T-cell (primary cell): ENCODE measurements at places on chromosomes 16 and 17.

GRCh38 chr16:84207879-84208278 is 16.9 kb downstream of the ADAD2 start:
- no peak for DNase-seq

- DNase-seq: peak; percentile 55
These were observed 1.7 kb upstream of the DLX3 start for GRCh38 chr17:49996495-49997300.

DNA sequence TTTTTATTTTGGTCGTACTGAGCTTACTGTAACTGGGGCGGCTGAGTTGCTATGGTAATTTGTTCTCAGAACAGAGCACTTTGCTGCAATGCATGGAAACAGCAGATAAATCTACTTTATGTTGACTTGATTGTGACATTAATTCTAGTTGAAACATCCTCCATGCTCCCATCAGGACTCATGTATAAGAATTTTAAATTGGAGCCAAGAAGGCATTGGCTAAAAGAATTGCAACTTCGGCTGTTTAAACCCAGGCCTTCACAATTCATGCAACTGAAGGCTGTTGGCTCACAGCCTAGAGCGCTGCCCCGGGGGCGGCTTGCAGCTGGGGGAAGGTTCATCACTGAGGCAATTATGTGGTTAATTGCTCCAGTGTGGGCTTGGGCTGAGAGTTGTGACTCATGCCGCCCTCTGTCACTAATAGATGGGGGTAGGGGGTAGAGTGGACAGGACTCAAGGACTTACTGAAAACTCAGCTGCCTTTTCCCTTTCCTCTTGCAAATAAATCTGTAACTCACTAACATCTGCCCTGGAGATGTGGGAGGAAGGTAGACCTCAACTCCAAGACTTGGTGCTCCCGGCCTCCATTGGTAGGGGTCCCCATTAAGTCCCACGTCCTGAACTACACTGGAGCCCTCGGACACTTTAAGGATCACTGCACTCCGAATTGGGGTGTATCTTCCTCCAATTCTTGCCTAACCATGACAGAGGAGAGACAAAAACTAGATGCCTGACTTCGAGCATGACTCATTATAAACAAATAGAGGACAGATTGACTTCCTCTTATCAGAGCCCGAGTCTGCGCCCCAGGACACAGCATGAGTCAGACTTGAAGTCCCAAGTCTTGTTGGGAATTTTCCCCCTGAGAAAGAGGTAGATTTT is 37.5 kb downstream of the ERCC4 start:
- DNase-seq: no peak

DNA sequence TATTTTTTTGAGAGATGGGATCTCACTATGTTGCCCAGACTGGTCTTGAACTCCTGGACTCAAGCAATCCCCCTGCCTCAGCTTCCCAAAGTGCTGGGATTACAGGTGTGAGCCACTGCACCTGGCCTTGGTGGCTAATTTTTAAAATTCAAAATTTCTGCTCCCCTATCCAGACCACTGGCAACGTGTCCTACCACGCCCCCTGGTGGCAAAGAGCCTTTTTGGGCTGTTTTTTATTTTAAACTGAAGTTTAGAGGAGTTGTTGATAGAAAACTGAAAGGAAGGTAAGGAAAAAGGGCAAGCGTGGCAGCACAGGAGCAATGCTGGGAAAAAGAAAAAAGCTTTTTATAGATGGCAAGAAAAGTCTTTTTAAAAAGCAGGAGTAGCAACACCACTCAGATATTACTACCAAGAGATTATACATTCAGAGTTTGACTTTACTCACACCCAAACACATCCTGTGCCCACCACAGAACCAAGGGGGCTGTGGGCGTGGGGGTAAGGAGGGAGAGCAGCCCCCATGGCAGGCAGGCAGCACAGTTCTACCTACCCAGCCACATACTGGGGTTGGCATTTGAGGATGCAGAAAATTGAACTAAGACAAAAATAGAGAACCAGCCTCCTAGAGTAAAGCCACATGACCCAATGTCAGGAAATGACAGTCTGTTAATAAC is 4.2 kb upstream of the MXRA7 start:
- peak; percentile 75 for DNase-seq

GRCh38 chr16:6189216-6189615 is 1091.6 kb upstream of the EEF2KMT start:
- no peak for DNase-seq

GRCh38 chr17:70947636-70948565 is 778.6 kb downstream of the KCNJ2 start:
- no peak for DNase-seq

DNA sequence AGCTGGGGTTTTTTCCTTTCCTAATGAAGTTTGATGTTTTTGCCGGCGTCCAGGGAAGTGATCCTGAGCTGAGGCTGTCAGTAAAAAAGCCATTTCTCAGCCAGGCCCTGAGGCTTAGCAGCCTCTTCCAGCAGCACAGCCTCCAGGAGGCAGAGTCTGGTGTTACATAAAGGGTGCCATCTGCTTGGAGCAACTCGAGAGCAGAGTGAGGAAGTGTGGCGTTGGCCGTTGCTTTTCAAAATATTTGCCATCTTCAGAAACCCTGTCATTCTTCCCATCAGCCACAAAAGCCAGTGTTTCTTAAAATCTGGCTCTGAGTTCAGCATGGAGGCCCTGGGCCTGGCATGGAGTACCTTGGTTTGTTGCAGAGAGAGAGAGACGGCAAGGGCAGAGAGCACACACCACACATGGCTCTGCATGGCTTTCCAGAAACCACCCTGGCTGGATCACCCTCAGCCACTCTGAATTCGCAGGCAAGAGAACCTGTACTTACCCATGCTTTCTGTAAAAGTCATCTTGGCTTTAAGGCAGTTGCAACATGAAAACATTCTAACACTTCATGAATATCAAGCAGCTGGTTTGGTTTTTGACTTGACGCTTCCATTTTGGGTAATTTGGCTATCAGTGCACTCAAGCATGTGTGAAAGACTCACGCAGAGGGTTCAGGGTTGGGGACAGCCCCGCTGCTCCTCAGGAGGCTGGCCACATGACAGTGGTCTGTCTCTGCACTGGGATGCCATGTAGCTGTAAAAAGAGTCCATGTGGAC is 21.0 kb downstream of the PMM2 start:
- DNase-seq: no peak

DNA sequence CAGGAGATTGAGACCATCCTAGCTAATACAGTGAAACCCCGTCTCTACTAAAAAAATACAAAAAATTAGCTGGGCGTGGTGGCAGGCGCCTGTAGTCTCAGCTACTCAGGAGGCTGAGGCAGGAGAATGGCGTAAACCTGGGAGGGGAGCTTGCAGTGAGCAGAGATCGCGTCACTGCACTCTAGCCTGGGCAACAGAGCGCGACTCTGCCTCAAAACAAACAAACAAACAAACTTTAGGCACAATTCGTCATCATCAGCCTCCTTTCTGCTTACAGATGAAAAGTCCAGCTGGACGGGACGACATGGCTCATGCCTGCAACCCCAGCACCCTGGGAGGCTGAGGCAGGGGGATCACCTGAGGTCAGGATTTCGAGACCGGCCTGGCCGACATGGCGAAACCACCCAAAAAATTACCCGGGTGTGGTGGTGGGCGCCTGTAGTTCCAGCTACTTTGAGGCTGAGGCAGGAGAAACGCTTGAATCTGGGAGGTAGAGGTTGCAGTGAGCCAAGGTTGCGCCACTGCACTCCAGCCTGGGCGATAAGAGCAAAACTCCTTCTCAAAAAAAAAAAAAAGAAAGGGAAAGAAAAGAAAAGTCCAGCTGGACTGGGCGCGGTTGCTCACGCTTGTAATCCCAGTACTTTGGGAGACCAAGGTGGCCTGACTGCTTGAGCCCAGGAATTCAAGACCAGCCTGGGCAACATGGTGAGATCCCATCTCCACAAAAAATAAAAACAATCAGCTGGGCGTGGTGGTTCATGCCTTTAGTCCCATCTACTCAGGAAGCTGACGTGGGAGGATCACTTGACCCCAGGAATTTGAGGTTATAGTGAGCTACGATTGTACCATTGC is 1.5 kb upstream of the SPIRE2 start:
- DNase-seq: no peak

GRCh38 chr16:66091471-66091891 is 275.0 kb upstream of the CDH5 start:
- DNase-seq: no peak

DNA sequence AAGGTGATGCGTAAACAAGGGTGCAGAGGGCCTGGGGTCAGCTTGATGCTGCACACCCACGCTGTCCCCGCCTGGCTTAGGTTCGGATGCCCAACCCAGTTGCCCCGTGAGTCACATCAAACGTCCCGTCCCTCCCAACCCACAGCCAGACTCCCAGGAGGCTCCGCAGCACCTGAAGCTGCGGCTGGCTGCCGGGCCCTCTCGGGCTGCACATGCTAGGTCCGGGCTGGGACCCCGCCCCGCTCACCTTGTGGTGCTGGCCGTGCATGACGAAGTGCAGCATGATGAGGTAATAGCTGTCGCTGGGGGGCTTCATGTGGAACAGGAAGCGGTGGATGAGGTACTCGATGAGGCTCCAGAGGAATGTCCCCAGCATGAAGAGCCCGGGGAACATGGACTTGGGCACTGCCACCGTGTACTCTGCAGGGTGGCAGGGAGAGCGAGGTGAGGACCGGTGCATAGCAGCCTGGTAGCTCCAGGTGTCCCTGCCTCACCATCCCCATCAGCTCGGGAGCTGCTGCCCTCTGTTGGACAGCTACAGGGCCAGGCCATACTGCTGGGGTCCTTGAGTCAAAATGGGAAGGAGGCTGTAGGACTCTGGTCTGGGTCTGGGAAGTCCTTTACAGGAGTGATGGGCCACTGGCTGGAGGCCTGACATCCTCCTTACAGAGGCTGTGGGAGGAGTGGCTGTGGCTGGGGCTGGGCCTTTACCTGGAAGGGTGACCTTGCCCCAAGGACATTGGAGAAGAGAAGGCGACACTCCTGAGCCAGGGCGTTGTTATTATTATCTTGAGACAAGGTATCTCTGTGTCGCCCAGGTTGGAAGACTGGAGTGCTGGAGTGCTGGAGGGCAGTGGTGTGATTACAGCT is 18.3 kb upstream of the MLKL start:
- DNase-seq: no peak

DNA sequence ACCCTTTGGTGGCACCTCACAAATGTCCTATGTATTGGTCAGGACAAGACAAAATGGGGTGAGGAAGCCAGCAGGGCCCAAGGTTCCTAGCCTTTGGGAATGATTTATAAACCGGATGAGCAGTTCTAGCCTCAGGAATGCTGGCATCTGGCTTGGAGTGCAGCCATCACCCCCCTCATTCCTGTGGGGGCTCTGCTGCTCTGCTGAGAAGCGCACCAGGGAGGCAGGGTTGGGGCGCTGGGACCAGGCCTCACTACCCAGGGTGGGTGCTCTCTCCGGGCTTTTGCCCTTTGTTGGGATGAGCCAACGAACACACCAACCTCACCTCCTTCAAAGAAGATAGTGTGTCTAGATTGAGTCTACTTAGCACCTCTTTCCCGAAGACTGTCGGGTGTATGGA is 39.2 kb downstream of the TMEM11 start:
- DNase-seq: no peak

DNA sequence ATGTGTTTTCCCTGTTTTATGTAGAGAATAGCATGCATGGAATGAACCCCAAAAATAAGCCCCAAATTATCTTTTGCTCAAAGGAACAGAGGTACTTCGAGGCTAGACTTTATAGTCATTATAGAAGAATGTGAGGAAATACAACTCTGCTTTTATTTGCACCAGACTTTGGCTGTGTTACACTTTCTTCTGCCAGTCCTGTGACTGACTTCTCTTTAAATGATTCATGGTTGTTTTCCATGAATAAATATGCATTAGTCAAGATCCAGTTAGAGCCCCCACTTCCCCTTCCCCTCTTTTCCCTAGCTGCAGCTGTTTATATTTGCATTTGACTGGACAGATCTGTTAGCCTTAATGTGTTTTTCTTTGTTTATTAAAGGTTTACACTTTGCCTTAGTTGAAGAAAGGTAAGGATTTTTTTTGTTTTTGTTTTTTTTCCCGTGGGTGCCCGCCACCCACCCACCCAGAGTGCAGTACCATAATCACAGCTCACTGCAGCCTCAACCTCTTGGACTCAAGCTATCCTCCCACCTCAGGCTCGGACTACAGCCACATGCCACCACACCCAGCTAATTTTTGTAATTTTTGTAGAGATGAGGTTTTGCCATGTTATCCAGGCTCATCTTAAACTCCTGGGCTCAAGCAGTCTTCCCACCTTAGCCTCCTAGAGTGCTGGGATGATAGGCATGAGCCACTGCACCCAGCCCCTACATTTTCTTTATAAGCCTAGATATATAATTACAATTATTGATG is 152.6 kb downstream of the CYB561 start:
- DNase-seq: no peak

DNA sequence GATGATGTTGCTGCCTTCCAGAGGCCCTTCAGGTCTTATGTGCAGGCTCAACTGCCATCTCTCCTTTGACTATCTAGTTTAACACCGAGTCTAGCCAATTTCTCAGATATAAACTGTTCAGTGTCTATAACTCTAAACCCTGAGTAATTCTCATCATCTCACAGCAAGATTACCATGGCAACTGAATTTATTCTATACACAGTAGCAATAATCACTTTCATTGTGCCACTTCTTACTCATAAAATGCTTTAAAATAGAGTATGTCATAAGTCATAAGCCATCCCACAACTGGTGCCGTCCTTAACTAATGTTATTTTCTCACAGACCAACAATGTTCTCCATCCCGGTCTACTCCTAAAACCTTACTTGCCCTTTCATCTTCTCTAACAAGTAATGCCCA is 45.0 kb downstream of the SYNRG start:
- no peak for DNase-seq

DNA sequence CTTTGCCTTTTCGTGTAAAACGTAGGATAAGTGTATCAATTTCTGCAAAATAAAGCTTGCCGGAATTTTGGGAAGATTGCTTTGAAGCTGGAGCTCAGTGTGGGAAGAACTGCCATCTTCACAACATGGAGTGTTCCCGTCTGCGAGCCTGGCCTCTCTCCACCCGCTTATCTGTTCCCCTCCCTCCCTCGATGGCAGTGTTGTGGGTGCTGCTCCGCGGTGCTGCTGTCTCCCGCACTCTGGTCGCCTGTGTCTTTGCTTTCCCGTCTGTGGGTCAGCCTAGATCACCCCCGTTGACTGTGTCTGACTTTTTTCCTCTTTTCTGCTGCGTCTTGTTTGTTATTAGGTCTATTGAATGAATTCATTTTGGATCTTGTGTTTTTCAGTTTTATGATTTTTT is 17.0 kb downstream of the ACSF3 start:
- DNase-seq: no peak

DNA sequence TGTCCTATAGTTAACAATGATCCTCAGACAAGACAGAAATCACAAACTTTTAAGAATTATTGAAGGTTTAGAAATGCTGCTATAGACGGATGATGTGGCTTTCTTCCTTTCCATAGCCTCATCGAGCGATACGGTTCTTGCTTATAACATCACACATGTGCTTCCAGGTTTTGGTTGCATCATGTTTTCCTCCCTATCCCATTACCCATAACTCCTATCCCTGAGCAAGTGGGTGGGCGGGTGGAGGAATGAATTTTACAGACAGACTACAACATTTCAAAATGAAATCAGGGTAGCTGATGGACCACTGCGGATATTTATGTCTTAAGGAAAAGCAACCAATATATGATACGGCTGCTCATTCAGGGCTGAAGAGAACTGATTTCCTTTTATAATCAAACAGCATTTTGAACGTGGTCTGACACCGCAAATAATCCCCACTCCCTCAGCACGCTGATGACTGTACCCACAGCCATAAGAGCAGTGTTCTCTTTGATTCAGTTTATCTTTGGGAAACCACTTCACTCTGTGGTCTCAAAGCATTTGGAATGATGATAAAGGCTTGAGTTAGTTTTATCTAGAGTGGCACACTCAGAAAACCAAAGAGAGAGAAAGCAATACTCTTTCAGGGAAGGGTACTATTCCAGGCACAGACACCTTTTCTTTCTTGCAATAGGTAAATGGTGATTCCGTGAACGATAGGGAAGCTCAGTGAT is 4.6 kb upstream of the AKTIP start:
- DNase-seq: no peak
